ENCODE measurements at places on chromosomes 2 and 18. TPM values are rescaled to one million over a fixed set of nuclear protein-coding genes. Genes with fewer than 3 reads are reported as not detected.

DNA sequence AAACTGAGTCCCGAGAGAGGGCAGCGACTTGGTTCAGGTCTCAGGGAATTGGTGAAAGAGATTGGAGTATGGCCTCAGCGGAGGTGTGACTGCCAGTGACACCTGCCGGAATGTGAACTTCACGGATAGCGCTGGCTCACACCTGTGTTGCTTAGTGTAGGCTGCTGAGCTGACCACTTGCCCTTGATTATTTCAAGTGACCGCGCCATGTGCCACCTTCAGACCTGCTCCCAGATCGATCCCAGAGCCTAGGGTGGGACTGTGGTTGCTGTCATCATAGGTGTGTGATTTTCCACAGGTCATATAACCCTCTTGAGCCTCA is 134.8 kb downstream of the GLI2 start:
- DNase-seq, result no peak
- H3K4me1 ChIP-seq, result no peaks in the 10 kb centered on the region
- no peak overlapping the region for H3K27ac ChIP-seq
- peaks cover 30% of the 10 kb centered on the region for H3K27me3 ChIP-seq

GRCh38 chr2:10792660-10793400 is 19.8 kb downstream of the PDIA6 start:
- no peaks in the 10 kb centered on the region for H3K27me3 ChIP-seq
- no peak overlapping the region for H3K4me3 ChIP-seq
- no peak overlapping the region for H3K27ac ChIP-seq
- no peak for DNase-seq

DNA sequence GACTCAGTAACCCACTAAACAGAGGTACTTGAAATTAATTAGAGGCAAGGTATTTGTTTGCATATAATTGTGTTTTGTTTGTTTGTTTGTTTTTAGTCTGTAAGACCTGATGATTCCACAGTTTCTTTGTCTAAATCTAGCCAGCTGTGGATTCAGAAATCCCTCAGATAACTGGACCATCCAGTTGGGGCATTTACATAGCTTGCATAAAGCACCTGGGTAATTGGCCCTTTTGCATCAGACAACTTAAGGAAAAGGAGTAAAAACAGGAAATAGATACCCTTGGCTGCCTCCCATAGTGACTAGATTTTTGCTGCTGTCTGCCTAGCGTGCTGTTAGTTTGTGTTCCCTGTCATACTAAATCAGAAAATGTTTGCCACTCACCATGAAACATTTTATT is 46.6 kb upstream of the XIRP2 start:
- no peak overlapping the region for H3K27ac ChIP-seq
- H3K4me1 ChIP-seq, result no peaks in the 10 kb centered on the region
- no peak overlapping the region for H3K4me3 ChIP-seq
- no peaks in the 10 kb centered on the region for H3K27me3 ChIP-seq
- DNase-seq, result no peak

- H3K27ac ChIP-seq, result no peak overlapping the region
- H3K4me3 ChIP-seq, result no peak overlapping the region
- DNase-seq, result no peak
- no peaks in the 10 kb centered on the region for H3K4me1 ChIP-seq
- H3K36me3 ChIP-seq, result no peaks in the 10 kb centered on the region
- peaks cover 2% of the 10 kb centered on the region for H3K27me3 ChIP-seq
These were observed 83.7 kb downstream of the SDC1 start for GRCh38 chr2:20141056-20141762.

- peaks cover 19% of the 10 kb centered on the region for H3K36me3 ChIP-seq
- DNase-seq, result no peak
- H3K27ac ChIP-seq, result no peak overlapping the region
These were observed 5.9 kb downstream of the LMAN2L start for GRCh38 chr2:96733931-96734330.

GRCh38 chr2:66390811-66391210 is 44.1 kb upstream of the MEIS1 start:
- no peaks in the 10 kb centered on the region for H3K4me1 ChIP-seq
- no peak overlapping the region for H3K27ac ChIP-seq
- no peak overlapping the region for H3K4me3 ChIP-seq

GRCh38 chr2:37322368-37322767 is 2.3 kb downstream of the PRKD3 start:
- no peak overlapping the region for H3K27ac ChIP-seq
- peaks cover 35% of the 10 kb centered on the region for H3K4me1 ChIP-seq
- H3K36me3 ChIP-seq, result peaks cover 7% of the 10 kb centered on the region
- peak overlapping the region; percentile 26 for H3K4me3 ChIP-seq
- no peak for DNase-seq
- peaks cover 29% of the 10 kb centered on the region for H3K27me3 ChIP-seq

- H3K27me3 ChIP-seq, result no peaks in the 10 kb centered on the region
- no peak overlapping the region for H3K27ac ChIP-seq
- peaks cover 2% of the 10 kb centered on the region for H3K4me1 ChIP-seq
- peaks cover 15% of the 10 kb centered on the region for H3K36me3 ChIP-seq
- H3K4me3 ChIP-seq, result no peak overlapping the region
- DNase-seq, result no peak
These were observed 35.9 kb upstream of the NARS1 start for GRCh38 chr18:57657542-57657941.

GRCh38 chr2:36289731-36290130 is 65.8 kb upstream of the CRIM1 start:
- H3K4me3 ChIP-seq, result no peak overlapping the region
- no peak for DNase-seq
- H3K27ac ChIP-seq, result no peak overlapping the region
- peaks cover 4% of the 10 kb centered on the region for H3K4me1 ChIP-seq
- peaks cover 3% of the 10 kb centered on the region for H3K36me3 ChIP-seq
- H3K27me3 ChIP-seq, result no peaks in the 10 kb centered on the region

- no peak for DNase-seq
- no peaks in the 10 kb centered on the region for H3K4me1 ChIP-seq
- no peaks in the 10 kb centered on the region for H3K27me3 ChIP-seq
- no peaks in the 10 kb centered on the region for H3K36me3 ChIP-seq
- no peak overlapping the region for H3K4me3 ChIP-seq
These were observed 185.9 kb upstream of the LINC00305 start for GRCh38 chr18:64334748-64335147.

DNA sequence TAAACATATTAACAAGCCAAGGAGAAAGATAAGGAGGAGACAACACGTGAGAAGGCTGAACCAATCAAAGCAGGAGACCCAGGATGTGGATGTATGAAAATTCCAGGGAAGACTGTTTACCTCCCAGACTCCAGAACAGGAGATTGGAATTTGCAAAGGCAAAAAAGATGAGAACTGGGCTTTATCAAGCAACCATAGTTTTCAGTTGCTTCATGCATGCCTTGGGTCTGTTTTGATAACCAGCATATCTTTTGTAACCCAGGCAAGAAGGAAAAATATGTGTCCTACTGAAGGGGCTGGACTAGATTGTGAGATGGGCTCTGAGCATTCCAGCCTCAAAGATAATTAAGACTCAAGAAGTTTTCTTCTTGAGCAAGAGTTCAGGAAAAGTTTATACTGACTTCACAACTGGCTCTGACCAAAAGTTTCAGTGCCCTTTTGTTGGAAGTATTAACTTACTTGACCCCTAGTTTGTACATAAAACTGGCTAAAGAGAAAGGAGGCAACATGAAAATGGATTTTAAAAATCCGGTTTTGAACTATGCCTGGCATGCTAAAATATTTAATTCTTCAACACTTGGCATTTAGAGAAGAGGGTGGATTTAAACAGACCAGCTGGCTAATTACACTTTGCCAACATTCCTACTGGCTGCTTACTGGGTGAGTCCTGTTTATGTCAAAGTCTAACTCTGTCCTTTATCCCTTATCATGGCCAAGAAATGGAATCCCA is 79.3 kb upstream of the CD28 start:
- no peak for DNase-seq
- peaks cover 3% of the 10 kb centered on the region for H3K36me3 ChIP-seq
- H3K4me3 ChIP-seq, result no peak overlapping the region
- H3K4me1 ChIP-seq, result peaks cover 2% of the 10 kb centered on the region

- no peaks in the 10 kb centered on the region for H3K27me3 ChIP-seq
- no peak overlapping the region for H3K27ac ChIP-seq
- no peak overlapping the region for H3K4me3 ChIP-seq
These were observed 38.9 kb downstream of the HADHB start for GRCh38 chr2:26283606-26284005.

DNA sequence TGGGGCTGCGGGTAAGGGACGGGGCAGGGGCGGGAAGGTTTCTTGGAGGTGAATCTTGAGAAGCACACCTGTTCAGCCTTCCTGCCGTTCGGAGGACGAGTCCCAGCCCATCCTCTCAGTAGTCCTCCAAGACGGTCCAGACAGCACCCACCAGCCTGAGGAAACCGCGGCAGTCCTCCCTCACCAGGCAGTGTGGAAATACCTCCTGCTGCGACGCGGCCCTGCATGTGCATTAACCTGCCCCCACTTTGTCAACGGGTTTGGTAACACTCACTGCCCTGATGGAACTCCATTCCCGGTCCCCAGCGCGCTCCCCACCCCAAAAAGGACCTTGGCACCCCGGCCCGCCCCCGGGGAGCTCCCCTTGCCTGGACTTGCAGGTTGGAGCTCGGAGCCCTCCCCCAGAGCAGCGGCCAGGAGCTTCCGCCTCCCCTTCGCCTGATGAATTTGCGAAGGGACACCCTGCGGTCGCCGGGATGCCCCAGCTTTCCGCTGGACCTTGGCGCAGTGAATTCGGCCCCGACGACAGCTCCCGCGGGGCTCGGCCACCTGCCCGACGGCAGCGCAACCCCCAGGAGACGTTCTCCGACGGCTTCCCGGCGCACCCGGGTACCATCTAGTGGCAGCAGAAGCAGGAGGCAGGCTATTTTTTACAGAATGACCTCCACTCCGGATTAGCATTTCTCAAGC is 31.5 kb downstream of the ACVR1C start:
- peak overlapping the region; percentile 66 for H3K4me3 ChIP-seq
- H3K36me3 ChIP-seq, result no peaks in the 10 kb centered on the region
- DNase-seq, result peak; percentile 70
- no peak overlapping the region for H3K27ac ChIP-seq
- peaks cover 7% of the 10 kb centered on the region for H3K4me1 ChIP-seq

The SPP2 gene
- not detected for total RNA-seq

The ASB18 gene
- total RNA-seq, result not detected

The HADHB gene
- total RNA-seq, result 72.7 TPM

The CDH7 gene
- total RNA-seq, result not detected

The NAT8 gene
- not detected for total RNA-seq

The CD28 gene
- 58.9 TPM for total RNA-seq

The SLC4A3 gene
- total RNA-seq, result not detected

The USP37 gene
- 33.5 TPM for total RNA-seq

The WNT6 gene
- total RNA-seq, result not detected

The ITPRIPL1 gene
- total RNA-seq, result 35.9 TPM

The OTOF gene
- total RNA-seq, result 59.9 TPM

The LRATD1 gene
- not detected for total RNA-seq
